ENCODE measurements at places on chromosomes 7 and 10.

- no peak for ATAC-seq
Observed at GRCh38 chr10:112484399-112484798, 37.4 kb downstream of the VTI1A start.

GRCh38 chr7:30247541-30248401 lies 36.6 kb upstream of the ZNRF2 start:
- ATAC-seq, result no peak

DNA sequence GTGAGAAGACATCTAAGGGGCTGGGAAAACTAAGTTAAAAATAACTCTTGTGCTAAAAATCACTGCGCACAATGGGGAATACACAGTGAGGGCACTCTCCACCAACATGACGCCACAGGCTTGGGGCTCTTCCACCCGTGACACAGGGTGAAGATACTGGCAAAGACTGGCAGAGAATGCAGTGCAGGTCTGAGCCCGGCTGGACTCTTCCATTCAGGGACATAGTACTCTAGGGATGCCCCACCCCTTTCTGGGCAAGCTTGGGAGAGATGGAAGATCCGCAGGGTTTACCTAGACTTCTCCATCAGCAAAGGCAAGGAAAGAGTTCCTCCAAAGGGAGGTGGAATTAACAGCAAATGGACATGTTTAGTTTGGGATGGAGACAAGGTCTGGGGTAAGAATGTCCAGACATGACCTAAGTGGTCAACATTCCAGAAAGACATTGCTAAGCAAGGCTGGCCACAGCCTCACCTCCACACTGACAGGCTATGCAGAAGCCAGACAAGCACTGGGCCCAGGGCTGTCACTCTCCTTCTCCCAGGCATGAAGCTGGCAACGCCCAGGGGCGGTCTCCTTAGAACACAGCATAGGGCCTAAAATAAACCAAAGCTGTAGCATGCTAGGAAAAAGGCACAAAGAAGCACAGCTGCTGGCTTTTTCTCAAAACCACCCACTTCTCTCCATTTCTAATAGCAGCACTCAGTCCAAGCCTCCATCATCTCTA lies 28.1 kb downstream of the XPNPEP1 start:
- ATAC-seq, result peak; percentile 58

GRCh38 chr7:141660259-141660658 lies 41.7 kb downstream of the DENND11 start:
- ATAC-seq, result peak; percentile 39

GRCh38 chr7:138886501-138886917 lies 88.5 kb upstream of the ATP6V0A4 start:
- ATAC-seq, result no peak

GRCh38 chr10:125113691-125114371 lies 46.5 kb downstream of the CTBP2 start:
- ATAC-seq, result no peak

- no peak for ATAC-seq
Observed at GRCh38 chr7:106285855-106286492, 1.2 kb upstream of the NAMPT start.

DNA sequence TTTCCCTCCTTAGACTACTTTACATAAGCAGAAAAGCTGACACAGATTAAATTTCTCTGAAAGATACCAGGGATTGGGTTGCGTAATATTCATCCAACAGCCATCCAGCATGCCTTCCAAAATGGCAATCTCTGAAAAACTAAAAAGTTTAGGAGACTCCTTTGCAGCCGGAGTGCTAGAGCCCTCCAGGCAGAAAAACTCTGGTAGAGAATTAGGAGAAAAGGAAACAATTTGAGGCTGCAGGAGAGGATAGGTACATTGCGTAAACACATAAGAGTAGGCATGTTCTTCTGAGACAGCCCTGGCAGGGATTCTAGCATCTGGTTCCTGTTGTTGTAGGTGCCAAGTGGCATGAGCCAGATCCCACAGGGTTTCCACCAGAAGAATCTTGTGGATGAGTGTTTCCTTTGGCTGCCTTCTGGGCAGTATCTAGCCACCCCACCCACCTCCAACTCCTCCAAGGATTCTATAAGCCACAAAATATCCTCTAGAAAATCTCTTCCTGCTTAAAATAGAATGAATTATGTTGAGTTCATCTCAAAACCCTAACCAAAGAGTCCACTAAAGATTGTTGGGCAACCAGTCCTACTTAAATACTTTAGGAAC lies 402.4 kb downstream of the HGF start:
- no peak for ATAC-seq

DNA sequence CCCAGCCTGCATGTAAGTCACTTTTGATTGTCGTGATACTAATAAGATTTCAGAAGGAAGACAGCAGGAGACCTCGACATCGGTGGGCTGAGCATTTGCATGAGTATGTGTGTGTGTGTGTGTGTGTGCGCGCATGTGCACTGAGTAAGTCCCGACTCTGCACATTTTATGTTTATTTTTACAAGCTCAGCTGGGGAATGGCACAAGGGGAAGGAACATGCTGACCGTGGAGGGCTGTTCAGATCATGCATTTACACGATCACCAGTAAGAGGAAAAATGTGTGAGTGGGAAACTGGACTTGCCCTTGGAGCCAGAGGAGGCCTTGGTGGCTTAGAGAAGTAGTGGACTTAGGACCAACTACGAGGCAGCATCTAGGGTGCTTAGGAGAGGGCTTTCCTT lies 41.3 kb downstream of the IL2RA start:
- no peak for ATAC-seq

- ATAC-seq, result no peak
Observed at GRCh38 chr10:2019281-2019680, 282.0 kb upstream of the ADARB2 start.

DNA sequence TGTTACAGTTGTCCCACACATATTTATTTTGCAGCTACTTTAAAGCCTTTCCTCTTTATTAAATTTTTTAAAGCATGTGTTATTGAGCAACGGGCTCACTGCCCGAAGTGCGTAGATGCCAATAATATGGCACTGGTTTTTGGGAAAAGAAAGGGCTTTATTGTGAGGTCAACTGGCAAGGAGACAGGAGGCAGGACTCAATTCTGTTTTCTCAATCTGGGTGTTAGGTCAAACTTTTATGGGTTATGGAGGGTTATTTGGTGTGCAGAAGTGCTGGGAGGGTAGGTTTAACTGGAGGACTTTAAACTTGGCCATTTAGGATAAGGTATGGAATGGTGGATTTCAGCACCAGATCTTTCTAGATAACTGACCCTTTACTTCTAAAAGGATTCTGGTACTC lies 183.6 kb downstream of the LRRC4 start:
- no peak for ATAC-seq

DNA sequence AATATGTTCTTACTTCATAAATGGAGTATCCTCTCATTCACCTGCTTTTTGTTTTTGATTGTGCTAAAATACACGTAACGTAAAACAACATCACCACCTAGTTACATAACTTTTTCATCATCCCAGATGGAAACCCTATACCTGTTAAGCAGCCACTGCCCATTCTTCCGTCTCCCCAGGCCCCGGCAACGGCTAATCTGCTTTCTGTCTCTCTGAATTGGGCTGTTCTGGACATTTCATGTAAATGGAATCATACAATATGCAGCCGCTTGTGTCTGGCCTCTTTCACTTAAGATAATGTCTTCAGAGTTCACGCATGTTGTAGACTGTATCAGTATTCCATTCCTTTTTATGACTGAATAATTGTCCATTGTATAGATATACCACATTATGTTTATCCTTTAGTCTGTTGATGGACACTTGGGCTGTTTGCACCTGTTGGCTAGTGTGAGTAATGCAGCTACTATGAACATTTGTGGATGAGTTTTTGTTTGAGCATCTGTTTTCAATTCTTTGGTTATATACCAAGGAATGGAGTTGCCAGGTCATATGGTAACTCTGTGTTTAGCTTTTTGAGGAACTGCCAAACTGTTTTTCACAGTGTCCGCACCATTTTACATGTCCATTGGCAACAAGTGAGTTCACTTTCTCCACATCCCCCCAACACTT lies 14.1 kb upstream of the SUN1 start:
- no peak for ATAC-seq

GRCh38 chr7:125256446-125256845 lies 326.8 kb upstream of the POT1 start:
- no peak for ATAC-seq

GRCh38 chr10:17675638-17676037 lies 31.7 kb downstream of the STAM start:
- ATAC-seq, result no peak

DNA sequence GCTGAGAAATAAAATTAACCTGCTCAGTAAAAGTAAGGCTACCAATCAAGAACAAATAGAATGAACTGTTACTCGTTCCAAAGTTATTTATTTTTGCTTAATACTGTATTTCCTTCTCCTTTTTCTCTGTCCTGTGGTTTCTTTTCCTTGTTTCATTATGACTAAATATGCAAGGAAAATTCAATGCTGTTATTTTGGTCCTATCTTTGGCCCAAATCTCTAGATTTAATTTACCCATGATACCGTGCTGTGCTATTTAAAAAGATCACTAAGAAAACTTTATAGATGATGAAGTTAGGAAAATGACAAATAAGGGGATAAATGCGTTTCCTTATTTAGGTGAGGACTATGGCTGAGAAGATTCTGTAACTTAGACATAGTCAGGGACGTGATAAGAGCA lies 45.3 kb upstream of the FAM133B start:
- no peak for ATAC-seq

GRCh38 chr10:16890691-16891090 lies 73.5 kb upstream of the RSU1 start:
- no peak for ATAC-seq

DNA sequence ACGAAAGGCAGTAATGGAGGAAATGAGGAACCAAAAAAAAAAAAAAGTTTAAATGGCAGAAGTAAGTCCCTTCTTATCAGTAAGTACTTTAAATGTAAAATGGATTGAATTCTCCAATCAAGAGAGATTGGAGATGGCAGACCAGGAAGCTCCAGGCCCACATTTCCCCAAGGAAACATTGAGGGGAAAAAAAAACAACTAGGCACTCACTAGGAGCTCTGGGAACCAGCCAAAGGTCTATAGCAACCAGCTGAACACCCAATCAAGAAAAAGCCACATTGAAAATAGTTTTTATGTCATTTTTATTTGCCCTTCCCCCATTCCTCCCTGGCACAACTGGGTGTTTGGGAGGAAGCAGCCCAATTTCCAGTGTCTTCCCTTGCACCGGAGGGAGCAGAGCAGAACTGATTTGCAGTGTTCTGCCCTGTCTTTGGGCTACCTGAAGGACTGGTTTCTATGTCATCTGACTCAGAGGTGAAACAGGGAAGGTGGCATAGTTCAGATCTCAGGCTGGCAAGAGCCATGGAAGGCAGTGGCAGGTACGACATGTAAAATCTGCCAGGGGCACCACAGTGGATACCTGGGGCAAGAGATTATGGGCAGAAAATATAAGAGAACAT lies 121.9 kb downstream of the SMURF1 start:
- ATAC-seq, result peak; percentile 92

- no peak for ATAC-seq
Observed at GRCh38 chr10:20809631-20810030, 87.5 kb downstream of the NEBL start.

DNA sequence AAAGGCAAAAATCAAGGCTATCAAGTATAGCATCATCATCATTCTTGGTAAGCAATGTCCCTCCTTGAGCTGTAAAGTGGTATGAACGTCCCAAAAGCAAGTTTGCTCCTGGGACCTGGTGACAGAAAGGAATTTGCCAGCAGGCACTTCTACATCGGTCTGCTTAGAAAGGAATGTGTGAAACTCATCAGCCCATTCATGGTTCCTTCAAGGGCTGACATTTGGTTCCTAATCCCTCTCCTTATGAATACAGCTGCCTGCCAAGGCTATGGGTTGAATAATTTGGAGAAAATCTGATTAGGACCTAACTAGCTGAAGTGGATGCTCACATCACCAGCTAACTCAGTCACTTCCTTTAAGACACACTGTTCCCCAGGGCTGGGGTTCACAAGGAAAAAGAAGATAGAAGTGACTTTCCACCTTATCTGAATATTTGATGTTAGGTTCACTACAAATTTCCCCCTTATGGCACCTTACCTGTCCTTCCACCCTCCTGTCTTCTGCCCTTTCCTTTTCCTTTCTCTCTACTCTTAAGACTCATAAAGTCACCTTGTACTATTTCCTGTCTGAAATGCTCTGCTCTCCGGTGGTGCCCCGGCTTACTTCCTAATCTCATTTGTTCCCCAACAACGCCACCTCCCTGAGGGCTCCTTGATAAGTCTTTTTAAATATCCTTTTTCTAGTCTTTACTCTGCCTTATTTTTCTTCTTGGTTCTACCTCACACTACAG lies 187.1 kb downstream of the NPSR1 start:
- ATAC-seq, result no peak

DNA sequence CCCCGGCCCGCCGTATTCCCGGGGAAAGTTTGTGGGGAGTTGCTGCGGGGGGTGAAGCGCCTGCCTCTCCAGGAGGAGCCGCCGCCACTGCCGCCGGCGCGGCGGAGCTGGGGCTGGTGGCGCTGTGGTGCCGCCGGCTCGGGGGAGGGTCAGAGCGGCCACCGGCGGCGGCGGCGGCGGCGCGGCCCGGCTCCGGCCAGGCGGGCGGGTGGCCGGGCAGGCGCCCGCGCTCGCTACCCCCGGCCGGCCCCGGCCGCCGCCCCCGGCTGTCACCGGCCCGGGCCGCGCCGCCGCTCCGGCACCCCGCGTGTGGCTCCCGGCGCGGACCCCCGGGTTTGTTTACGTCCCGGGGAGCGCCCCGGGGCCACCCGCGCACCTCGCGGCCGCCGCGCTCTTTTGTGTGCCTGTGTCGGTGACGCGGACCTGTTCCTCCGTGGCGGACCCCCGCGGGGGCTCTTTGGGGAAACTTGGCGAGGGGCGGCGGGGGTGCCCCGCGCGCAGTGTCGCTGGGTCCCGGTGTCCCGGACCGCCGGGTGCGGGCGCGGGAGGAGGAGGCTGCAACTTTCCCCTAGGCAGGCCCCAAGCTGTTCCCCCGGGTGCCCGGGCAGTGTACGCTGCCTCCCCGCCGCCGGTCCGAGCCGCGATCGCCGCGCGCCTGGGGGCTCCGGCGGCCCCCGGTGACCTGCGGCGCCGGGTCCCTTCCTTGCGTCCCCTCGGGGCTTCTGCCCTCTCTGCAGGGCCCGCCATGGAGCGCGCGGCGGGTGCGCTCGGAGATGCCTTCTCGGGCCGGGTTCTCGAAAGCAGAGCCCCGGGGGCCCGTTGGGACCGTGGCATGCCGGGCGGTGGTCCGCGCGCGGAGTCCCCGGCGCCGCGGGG lies 593 bp upstream of the CUX1 start:
- peak; percentile 22 for ATAC-seq

DNA sequence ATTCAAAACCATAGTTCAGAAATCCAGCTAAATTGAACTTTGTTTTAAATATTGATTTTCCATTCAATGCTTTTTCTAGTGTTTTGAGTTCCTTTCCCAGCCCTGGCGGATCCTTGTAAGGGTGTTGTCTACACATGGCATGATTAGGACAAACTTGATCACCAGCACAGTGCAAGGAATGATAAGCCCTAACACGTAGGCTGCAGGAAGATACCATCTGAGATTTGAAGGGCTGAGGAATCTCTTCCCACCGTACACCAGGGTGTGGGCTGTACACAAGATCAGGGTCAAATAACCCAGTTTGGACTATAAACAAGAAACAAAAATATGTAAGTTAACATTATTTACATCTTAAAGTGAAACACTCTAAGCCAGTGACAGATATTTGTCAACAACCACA lies 27.4 kb downstream of the STEAP4 start:
- ATAC-seq, result peak; percentile 55

- peak; percentile 79 for ATAC-seq
Observed at GRCh38 chr7:103447073-103447960, 1.3 kb upstream of the SLC26A5 start.

GRCh38 chr10:70889291-70889690 lies 926 bp upstream of the PCBD1 start:
- ATAC-seq, result no peak

GRCh38 chr10:73875139-73875475 lies 752 bp upstream of the CAMK2G start:
- ATAC-seq, result no peak

GRCh38 chr7:144796919-144797318 lies 38.9 kb downstream of the TPK1 start:
- no peak for ATAC-seq

Measured in esophagus mucosa (tissue), 1 donor.